ENCODE measurements at places on chromosomes 6 and 20. TPM values are rescaled to one million over a fixed set of nuclear protein-coding genes. Genes with fewer than 3 reads are reported as not detected.

DNA sequence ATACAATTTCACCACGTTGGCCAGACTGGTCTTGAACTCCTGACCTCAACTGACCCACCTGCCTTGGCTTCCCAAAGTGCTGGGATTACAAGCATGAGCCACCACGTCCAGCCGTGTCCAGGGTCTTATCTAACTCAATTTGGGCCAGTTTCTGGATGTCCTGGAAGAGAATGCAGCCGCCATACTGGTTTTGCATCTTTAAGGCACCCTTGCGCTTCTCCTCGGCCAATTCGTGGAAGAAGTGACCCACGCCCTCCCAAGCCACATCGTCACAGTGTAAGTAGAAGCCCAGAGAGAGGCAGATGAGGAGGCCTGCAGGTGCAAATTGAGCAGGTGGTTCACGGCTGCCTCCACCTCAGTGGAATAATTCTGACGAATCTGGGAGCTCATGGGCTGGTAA is 3.7 kb upstream of the ZNF335 start:
- peaks cover 5% of the 10 kb centered on the region for H3K4me1 ChIP-seq
- H3K4me3 ChIP-seq: no peak overlapping the region
- H3K27me3 ChIP-seq: peaks cover 32% of the 10 kb centered on the region
- peaks cover 4% of the 10 kb centered on the region for H3K36me3 ChIP-seq

GRCh38 chr6:75412969-75413662 is 80.5 kb downstream of the FILIP1 start:
- peaks cover 18% of the 10 kb centered on the region for H3K4me1 ChIP-seq
- no peaks in the 10 kb centered on the region for H3K27me3 ChIP-seq
- no peak for DNase-seq
- no peak overlapping the region for H3K4me3 ChIP-seq

DNA sequence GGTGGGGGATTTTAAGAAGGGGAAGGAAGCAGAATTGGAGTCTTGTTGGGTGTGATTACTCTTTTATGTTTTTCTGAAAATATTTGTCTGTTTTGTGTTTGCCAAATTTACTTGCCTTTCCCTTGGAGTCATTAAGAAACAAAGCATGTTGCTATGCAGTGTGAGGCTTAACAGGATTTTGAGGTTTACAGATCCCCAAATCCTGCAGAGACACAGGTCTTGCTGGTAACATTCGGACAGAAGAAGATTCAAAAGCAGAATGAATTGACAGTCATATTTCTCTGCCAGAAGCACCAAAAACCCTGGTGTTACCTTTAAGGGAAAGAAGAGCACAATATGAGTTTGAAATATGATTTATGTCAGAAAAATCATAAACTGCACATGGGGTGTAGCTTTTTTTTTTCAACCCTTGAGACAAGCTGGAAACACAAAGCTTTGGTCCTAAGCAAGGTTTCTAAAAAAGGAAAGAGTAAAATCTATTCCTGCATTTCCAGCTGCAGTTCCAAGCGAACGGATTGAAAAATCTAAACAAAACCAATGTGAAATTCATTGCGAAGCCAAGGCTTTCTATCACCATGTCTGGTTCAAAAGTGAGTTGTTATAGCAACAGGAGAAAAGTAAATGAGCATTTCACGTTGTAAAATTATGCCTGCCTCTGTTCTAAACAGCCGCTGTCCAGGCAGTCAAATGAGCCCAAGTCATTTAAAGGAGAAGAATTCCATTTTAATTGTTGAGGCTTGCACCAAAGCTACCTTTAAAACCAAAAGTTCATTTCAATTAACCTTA is 358.9 kb upstream of the SASH1 start:
- H3K27me3 ChIP-seq: no peaks in the 10 kb centered on the region
- no peak overlapping the region for H3K27ac ChIP-seq
- DNase-seq: no peak

Gene THEMIS
- not detected for total RNA-seq

Gene COX4I2
- total RNA-seq: not detected

Measured in type B pancreatic cell (in vitro differentiated cells).